ENCODE measurements at places on chromosomes 2 and 18. TPM values are rescaled to one million over a fixed set of nuclear protein-coding genes. Genes with fewer than 3 reads are reported as not detected.

DNA sequence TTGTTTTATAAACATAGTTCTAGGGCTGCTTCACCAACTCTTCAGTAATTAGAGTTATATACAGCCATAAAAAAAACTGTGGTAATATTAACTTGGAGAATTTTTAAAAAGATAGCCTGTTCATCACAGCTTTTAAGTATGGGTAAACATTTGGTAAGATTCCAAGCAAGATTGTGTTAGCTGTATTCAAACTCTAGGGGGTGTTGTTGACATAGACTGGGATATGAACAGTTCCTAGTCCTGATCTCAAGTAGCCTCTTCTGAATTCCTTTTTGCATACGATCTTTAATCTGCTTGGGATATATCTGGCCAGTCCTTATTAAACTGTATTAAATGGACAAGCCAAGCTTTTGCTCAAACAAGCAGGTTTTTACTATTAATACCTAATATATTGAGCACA lies 13.4 kb downstream of the NOP58 start:
- H3K36me3 ChIP-seq: peaks cover 11% of the 10 kb centered on the region
- DNase-seq: no peak
- no peak overlapping the region for H3K27ac ChIP-seq
- H3K27me3 ChIP-seq: no peaks in the 10 kb centered on the region

- DNase-seq: no peak
- no peaks in the 10 kb centered on the region for H3K27me3 ChIP-seq
- H3K36me3 ChIP-seq: no peaks in the 10 kb centered on the region
- H3K27ac ChIP-seq: no peak overlapping the region
These were observed 293.5 kb downstream of the ARHGAP15 start for GRCh38 chr2:143422681-143423080.

DNA sequence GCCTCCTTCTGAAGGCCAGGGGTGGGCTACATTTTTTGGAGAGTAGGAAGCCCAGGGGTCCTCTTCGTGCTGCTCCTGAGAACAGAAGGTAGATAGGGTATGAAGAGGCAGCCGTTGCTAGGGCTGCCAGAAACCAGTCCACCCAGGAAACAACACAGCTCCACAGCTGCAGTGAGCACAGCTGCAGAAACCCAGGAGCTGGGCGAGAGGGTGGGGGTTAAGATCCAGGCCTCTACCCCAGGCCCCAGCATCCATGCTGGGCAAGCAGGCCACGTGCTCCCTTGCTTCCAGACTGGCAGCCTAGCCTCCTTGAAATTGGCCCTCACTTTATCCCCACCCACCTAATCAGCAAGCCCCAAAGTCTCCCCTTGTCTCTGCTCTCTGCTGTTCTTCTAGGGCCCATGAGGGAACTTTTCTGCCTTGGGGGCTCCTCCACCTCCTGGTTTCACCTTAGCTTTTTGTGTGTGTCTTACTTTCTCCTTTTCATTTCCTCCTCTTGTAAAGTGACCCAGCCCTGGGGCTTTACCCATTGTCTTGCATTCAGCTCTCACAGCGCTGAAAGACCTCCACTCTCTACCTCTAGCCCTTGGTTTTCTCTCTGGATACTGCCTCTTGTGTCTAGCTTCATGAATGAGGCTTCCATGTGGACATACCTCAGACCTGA lies 30.7 kb downstream of the STON1 start:
- peak overlapping the region; percentile 74 for H3K27ac ChIP-seq
- H3K36me3 ChIP-seq: no peaks in the 10 kb centered on the region
- H3K27me3 ChIP-seq: no peaks in the 10 kb centered on the region
- H3K4me3 ChIP-seq: no peak overlapping the region
- no peak for DNase-seq

The PID1 gene
- total RNA-seq: 0.27 TPM
